Mesenchymal stem cell (in vitro differentiated cells and primary cell): ENCODE measurements at places on chromosomes 5 and 9.

- peak; percentile 79 for DNase-seq
Observed at GRCh38 chr5:19927919-19928318, 60.1 kb downstream of the CDH18 start.

DNA sequence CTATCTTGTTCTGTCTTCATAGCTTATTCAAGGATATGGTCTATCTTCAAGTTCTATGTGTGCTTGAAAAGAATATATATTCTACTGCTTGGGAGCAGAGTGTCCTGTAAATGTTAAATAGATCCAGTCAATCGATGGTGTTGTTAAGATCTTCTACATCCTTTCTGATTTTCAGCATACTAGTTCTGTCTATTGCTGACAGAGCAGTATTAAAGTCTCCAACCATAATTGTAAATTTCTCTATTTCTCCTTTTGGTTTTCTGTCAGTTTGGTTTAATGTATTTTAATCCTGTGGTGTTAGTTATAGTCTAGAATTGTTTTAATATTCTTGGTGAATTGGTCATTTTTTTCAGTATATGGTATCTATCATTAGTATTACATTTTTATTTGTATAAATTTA lies 124.0 kb upstream of the COX7C start:
- no peak for DNase-seq

DNA sequence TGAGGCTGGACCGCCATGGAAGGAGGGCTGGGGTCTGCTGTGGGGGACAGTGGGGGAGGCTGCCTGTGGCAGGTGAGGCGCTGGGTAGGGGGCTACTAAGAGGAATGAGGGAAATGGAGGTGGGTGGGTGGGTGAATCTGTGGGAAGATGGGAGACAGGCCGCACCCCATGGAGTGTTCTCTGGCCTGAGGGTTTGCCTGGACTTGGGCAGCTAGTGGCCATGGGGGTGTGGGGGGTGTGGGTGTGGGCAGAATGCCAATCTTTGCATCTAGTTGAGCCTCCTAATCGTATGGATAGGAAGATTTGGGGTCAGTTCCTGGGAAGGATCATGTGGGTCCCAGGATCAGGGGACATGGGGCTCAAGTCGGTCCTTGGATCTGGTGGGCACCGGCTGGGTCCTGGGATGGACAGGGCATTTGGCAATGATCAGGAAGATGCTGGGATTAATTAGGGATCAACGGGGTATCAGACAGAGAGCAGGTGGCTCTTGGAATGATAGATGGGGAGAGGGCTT lies 518 bp downstream of the ZDHHC12 start:
- peak; percentile 10 for DNase-seq

GRCh38 chr9:14238518-14238917 lies 75.4 kb downstream of the NFIB start:
- DNase-seq, result peak; percentile 36

- DNase-seq, result no peak
Observed at GRCh38 chr5:172065431-172066065, 59.1 kb upstream of the FBXW11 start.

DNA sequence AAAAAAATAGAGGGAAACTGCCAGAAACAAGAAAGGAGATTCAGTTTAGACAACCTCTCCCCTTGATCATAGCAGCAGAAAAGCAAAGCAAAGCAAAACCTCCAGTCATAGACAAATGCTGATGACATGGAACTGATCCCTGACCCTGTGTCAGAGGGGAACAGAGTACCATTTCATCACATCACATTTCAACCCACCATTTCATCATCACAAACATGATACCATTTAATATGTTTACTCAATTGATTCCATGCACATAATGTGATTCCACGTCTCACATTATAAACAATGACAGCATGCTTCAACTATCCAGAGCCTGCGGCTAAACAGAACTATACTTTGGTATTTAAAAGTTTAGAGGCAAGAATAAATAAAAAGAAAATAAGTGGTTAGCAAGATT lies 28.7 kb upstream of the ACOT12 start:
- DNase-seq, result peak; percentile 95

DNA sequence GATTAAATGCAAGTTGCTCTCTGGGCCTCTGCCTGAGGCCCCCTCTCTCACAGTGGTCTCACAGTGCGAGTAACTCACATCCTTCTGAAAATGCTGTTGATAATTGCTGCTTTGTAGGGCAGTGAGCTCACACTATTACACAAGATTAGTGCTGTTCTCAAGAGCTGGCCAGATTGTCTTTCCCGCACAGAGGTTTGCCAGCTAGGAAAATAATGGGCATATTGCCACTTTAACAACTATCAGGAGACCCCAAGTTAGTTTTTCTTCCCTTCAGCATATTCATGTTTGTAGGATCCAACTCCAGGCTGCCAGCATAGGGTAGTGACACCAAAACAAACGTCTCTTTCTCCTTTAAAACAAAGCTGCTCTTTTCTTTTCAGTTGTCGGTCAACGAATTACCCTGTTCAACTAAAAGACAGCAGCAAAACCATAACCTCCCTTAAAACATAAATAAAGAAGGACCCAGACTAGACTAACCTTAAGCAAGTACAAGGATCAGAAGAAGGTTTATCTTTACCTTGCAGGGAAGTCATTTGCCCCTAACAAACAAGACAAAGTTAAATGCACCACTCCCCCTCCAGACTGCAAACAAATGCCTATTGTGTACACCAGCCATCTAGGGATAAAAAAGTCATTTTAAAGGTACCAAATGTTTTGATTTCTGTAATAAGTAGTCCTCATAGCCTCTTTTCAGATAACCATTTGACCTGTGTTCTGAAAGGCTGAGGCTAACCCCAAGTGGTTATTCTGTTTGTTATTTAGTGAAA lies 91.4 kb downstream of the VCAN start:
- DNase-seq, result peak; percentile 38

- no peak for DNase-seq
Observed at GRCh38 chr5:131463656-131464055, 171.4 kb downstream of the RAPGEF6 start.

DNA sequence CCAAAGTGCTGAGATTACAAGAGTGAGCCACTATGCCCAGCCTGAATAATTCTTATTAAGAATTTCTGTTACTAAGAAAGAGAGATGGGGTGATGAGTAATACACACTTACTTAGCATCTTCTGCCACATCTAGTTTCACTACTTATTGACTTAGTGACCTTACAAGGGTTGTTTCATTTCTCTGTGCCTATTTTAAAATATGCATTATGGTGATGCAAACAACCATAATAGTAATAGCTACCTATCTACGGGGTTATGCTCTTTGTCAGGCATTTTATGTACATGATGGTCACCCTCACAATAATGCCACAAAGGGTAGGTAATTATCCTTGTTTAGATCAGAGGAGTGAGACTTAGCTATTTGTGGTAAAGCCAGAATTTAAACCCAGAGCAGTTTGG lies 499.0 kb upstream of the SGCD start:
- DNase-seq, result no peak

- DNase-seq, result no peak
Observed at GRCh38 chr5:142006363-142007236, 6.2 kb downstream of the GNPDA1 start.
